ENCODE measurements at places on chromosomes 3 and 15.

DNA sequence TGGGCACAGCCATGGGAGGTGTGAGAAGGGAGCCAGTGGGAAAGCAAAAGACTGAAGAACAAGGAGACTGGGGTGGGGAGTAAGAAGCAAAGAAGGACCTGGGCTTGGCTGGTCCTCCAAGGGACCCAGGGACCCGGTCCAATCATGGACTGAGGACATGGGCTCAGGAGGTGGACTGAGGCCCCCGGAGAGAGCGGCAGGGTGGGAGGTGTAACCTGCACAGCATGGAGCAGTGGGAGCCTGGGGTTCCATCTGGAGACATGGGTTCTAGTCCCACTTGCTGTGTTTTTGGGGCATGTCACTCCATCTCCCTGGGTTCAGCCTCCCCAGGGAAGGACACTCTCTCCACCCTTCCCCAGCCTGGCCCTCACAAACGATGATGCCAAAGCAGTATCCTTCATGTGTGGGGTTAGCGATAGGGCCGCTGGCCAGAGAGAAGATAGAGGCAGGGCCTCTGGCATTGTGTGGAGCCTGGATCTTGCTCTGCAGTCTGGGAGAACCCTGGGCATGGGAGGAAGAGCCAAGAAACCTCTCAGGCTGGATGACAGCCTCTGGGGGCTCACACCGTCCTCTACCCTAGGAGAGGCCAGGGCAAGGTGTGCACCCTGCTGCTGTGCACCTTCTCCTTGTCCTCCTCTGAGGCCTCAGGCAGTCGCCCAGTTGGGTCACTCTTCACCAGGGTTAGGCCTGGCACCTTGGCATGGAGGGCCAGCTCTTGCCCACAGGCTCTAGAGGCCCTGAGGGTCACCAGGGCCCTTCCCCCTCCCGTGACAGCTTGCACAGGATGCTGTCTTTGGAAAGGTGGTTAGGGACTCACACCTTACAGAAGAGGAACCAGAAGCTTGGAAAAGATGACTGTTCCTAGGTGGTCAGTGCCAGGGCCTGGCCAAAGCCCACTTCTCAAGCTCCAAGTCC is 26.0 kb downstream of the FBXW12 start:
- no peak for DNase-seq

DNA sequence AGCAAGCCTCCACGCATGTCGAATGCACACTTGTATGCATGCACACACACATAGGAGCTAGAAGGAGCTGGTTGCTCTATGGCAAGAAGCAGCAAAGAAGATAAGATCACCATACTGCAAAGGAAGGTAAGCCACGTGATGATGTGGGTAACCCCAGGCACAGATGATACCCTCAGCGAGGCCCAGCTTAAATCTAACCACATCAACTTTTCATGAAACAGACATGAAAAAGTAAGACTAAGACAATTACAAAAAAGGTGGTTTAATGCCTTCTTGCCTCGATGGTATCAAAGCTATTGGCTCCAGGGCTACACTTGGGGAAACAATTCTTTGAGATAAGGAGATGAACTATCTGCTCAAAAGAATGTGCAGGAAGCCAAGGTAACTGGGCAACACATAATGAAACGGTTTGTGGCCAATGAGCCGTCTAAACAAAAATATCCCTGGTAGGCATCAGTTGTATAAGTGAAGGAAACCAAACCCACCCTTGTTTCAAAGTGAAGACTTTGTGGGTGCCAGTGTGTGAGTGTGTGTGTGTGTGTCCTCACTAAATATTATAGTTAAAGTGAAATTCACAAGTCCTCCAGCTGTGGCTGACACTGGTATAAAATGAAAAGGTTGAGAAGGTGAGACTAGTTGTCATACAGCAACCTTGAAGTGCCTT is 365.7 kb upstream of the ICE2 start:
- no peak for DNase-seq

- no peak for DNase-seq
Observed at GRCh38 chr15:60477164-60477563, 1.8 kb downstream of the ICE2 start.

GRCh38 chr15:71752128-71752527 is 58.2 kb upstream of the NR2E3 start:
- no peak for DNase-seq

DNA sequence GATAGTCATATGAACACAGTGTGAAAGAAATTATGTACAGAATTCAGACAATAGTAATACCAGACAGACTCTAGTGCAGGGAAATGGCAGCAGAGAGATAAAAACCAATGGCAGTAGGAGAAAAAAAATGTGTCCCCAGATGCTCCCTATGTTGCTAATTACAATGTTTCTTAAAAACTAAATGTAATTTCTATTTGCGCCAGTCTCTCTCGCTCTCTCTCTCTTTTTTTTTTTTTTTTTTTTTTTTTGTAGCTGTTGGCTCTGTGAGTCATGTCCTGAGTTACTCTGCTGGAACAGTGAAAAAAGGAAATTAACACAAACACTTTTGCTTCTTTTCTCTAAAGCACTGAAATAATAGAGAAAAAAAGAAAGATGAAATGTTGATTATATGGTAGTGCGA is 871.9 kb downstream of the GBE1 start:
- DNase-seq, result no peak

- DNase-seq, result no peak
Observed at GRCh38 chr3:27456554-27456953, 27.6 kb downstream of the SLC4A7 start.

DNA sequence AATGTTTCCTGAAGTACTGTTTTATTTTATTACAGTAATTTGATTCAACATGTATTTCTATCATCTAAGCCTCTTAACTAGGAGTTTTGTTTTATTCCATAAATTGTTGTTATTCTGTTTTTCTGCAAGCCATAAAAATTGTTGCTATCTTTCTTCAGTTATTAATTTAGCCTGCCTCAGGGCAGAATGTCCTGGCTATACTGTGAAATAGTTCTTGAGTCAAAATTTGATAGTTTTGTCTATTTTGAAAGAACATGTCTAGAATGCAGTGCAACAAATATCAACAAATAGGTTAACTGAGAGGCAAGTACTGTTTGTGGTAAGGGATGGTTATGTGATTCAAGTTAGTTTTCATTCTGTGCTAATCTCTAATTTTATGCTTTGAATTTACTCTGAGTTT is 63.9 kb downstream of the PPARG start:
- no peak for DNase-seq

DNA sequence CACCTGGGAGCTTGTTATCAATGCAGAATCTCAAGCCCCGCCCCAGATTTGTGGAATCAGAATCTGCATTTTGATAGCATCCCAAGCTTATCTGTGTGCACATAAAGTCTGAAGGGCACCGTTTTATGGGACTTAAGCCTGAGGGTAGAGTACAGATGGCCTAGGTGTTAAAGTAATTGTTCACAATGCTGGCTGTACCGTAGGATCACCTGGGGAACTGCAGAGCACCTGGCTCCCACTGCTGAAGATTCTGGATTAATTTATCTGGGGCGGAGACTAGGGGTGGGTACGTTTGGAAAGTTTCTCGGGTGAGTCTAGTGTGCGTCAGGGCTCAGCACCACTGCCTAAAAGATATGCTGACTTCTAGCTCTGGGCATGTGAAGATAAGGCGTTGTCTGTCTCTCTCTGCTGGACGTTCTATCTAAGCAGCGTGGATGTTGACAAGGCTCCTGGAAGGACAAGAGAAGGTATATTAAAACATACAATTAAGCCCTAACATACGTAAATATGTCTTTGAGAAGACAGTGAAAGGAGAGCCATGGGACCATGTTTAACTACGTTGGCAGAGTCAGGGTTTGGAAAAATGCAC is 63.2 kb upstream of the RASGRP1 start:
- DNase-seq, result no peak

DNA sequence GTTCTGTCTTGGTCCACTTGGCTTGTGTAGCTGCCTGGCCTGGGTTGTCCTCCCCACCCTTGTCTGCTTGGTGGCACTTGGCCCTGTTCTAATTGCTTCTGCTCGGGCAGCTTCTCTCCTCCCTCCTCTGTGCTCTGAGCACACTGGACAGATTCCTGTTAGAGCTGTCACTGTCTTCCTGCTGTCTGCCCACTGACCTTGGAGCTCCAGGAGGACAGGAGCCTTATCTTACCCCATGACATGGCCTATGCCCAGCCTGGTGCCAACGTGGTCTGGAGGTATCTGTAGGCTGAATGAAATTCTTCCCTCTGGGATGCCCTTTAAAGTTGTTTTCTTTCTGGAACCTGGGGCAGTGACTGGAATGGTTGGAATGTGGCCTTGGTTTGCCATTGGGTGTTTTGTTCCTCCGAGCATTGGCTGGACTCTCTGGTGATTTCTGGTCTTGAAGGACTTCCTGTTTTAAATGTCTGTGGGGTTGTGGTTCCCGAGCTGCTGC is 94.1 kb downstream of the FAM43A start:
- no peak for DNase-seq

DNA sequence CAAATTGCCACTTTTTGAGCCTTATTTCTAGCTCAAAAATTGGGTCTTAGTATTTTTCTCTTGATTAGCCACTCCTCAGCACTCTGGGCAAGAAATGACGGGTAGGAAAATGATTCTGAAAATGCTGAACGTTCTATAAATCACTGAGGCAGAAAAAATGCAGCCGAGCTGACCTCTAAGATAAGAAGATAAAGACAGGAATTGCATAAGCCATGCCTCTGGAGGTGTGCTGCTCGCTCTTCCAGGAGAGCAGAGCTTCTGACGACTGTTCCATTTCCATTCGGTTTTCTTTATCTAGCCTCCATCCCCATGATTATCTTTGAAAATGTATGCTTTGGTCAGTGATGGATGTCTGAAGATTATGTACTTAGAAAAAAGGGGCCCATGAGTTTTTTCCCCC is 558.8 kb upstream of the ADAMTS9 start:
- DNase-seq, result no peak

GRCh38 chr3:98769448-98769847 is 6.3 kb downstream of the ST3GAL6 start:
- no peak for DNase-seq

DNA sequence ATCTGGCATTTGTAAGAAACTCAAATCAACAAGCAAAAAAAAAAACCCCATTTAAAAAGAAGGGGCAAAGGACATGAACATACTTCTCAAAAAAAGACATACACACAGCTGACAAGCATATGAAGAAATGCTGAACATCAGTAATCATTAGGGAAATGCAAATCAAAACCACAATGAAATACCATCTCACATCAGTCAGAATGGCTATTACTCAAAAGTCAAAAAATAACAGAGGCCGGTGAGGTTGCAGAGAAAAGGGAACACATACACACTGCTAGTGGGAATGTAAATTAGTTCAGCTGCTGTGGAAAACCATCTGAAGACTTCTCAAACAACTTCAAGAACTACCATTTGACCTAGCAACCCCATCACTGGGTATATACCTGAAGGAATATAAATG is 199.4 kb upstream of the THBS1 start:
- no peak for DNase-seq

GRCh38 chr3:50274371-50275104 is 4.3 kb upstream of the LSMEM2 start:
- DNase-seq, result peak; percentile 45

DNA sequence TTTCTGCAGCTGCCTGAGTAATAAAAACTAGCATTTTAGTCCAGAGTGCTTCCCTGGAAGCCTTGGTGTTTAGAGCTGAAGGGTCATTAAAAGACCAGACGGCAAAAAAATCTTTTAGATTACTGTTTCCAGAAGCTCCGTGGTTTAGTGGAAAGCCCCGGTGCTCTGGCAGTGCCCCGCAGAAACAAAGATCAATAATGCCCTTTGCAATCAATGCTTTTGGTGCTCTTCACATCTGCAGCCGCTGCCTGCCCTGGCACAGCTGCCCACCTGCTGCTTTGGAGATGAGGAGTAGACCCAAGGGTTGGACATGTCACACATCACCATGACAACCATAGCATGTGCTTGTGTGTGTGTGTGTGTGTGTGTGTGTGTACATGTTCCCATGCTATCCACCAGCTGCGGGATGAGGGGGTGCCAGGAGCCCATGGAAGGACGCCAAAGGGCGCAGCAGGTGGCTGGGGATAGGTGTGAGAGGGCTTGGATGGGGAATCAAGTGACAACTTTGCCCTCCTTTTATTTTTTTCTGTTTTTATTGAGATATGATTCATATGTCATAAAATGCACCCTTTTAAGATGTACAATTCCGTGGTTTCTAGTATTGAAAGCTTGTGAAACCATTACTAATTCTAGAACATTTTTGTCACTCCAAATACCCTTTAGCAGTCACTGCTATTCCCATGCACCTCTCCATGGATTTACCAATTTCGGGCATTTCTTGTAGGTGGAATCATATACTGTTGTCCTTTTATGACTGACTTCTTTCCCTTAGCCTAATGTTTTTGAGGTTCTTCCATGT is 75.7 kb upstream of the KLHL25 start:
- DNase-seq, result no peak

DNA sequence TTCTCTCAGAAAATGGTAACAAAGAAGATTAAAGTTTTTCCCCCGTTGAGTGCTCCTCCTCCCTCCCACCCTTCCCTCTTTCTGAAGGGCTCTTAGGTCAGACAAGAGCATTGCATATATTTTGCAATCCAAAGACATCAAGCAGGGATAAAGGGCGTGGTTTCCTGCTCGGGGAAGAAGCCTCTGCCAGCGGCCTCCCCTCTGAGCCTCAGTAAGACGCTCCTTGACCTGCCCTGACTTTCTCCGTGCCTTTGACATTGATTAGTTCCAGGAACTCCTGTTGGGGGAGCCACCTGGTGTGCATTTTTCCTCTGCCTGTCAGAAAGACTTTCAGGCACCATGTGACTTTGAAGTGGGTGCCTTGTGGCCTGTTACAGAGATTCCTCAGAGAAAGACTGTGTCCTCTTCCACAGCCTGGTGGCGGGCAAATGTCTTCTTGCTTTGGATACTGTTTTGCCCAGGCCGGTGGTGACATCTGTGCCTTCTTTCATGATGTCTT is 87.2 kb upstream of the TBL1XR1 start:
- DNase-seq, result peak; percentile 91

GRCh38 chr3:31193871-31194270 is 299.4 kb upstream of the GADL1 start:
- no peak for DNase-seq

DNA sequence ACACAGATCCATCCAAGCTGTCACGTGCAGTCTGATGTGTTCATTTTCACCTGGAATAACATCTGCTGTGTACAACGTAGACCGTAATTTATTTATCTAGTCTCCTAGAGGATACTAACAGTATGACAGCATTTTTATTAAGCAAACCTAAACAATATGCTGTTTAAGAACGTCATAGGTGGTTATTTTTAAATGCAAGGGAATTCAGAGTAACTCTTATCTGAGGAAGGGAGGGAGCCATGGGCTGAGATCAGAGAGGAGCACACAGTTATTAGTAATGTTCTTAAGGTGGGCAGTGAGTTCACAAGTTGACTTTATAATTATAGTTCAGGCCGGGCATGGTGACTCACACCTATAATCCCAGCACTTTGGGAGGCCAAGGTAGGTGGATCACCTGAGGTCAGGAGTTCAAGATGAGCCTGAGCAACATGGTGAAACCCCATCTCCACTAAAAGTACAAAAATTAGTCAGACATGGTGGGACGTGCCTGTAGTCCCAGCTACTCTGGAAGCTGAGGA is 193.6 kb downstream of the UACA start:
- no peak for DNase-seq
